ENCODE measurements at places on chromosomes 6 and 20.

DNA sequence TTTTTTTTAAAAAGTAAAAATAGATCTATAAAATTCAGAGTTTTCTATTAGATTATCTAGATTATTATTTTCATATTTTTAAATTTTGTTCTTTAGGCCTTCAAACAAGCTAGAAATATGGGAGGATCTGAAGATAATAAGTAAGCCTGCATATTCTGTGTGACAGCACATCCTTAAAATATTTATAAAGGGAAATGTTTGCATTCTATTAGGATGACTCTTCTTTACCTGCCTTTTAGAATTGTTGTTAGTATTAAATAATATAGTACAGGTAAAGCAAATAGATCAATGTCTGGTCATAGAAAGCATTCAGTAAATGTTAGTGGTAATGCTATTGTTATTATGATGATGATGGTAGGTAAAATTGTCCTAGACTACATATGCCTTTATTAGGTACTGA lies 17.4 kb downstream of the PEX3 start:
- no peak for DNase-seq

DNA sequence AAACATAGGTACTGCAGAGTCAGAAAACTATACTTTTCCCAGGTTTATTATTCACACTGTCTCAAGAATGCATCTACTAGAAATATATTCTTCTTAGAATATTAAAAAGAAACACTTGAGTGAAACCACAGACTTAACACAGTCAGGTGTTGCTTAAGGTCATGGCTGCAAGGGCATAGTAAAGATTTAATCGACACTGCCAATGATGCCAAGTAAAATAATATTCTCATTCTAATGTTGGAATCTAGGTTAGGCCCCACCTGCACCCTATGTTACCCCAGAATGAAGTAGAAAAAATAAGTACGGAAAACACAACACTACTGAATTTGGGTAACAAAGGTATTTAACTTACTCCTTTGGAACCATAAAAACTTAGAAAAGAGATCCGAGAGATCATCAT lies 155.0 kb downstream of the RALGAPA2 start:
- DNase-seq = no peak

GRCh38 chr6:150894935-150895552 lies 29.5 kb downstream of the MTHFD1L start:
- DNase-seq = peak; percentile 36

DNA sequence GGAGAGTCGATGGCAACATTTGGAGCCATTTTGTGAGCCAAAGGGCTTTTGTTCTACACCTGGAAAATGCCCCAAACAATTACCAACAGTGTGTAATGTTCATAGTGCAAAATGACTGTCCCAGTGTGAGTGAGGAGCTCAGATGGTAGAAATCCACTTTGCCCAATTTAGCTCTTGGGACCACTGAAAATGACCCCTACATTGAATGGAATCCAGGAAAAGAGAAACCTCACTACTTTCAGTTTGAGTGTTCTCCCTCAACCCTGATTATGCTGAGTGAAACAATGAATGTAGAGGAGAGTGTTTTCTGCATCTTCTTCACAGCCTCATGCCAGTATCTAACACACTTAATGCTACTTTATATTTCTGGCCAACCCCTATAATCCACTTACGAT lies 84.9 kb upstream of the NRN1 start:
- no peak for DNase-seq

DNA sequence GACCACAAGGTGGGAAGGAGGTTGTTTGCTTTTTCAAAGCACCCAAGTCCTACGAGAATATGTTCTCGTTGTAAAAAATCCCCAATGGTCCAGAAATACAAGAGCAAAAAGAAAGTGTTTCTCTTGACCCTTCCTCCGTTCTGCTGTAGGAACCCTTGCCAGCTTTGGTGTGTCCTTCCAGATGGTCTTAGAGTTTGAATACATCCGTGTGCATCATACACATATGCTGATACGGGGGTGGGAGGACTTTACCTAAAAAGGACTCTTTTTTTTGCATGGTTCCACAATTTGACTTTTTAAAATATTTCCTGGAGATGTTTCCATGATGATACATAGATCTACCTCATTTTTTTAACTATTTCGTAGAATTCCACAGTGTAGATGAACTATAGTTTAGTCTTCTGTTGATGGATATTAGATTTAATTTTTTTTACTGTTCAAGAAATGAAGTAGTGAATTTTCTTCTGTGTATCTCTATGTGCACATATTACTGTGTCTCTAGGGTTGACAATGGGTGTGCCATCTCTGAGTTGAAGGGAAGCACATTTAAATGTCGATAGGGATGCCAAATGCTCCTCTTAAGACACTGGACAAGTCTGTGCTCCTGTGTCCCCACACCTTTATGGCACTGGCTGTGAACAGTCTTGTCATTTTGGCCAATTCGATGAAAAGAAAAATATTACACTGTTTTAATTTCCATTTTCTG lies 182.1 kb upstream of the SNX9 start:
- DNase-seq = no peak

DNA sequence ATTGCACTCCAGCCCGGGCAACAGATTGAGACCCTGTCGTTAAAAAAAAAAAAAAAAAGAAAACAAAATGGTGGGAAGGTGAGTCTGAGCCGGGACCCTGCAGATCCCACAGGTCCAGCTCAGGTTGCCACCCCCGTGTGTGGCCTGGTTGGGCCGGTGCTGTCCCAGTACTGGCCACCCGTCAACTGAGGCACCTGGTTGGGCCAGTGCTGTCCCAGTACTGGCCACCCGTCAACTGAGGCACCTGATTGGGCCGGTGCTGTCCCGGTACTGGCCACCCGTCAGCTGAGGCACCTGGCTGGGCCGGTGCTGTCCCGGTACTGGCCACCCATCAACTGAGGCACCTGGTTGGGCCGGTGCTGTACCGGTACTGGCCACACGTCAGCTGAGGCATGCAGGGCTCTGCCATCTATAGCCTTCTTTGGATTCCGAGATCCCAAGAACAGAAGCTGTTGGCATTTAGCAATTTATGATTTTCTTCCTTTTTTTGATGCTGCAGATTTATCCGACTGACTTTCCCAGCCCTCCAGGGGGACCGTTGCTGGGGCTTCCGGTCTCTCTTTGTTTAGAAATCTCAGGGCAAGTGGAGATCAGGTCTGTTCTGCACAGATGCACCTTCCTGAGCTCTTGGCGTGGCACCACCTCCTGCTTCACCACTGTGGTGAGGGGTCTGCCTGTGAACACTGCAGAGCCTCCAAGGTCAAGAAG lies 113.8 kb downstream of the SYCP2 start:
- DNase-seq = no peak

DNA sequence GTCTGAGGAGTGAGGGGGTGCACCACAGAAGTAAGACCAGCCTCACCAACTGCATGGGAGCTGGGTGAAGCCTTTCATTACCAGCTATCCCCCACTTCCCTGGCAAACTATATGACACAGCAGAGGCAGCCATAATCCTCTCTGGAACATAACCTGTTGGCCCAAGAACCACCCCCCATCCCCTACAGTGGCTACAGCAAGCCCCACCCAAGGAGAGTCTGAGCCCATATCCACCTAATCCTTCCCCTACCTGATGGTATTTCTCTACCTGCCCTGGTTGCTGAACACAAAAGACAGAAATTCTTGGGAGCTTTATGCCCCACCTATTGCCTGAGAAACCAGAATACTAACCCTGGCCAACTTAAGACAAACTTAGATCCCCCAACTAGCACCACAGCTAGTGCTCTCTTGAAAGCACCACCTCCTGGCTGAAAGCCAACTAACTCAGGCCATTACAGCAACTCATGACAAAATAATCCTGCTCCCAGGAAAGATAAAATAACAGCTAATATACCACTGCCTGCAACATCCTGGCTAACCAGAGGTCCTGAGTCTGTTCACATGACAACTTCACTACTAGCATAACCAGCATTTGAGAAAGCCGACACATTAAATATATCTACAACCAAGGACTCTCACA lies 11.2 kb downstream of the RNGTT start:
- no peak for DNase-seq

DNA sequence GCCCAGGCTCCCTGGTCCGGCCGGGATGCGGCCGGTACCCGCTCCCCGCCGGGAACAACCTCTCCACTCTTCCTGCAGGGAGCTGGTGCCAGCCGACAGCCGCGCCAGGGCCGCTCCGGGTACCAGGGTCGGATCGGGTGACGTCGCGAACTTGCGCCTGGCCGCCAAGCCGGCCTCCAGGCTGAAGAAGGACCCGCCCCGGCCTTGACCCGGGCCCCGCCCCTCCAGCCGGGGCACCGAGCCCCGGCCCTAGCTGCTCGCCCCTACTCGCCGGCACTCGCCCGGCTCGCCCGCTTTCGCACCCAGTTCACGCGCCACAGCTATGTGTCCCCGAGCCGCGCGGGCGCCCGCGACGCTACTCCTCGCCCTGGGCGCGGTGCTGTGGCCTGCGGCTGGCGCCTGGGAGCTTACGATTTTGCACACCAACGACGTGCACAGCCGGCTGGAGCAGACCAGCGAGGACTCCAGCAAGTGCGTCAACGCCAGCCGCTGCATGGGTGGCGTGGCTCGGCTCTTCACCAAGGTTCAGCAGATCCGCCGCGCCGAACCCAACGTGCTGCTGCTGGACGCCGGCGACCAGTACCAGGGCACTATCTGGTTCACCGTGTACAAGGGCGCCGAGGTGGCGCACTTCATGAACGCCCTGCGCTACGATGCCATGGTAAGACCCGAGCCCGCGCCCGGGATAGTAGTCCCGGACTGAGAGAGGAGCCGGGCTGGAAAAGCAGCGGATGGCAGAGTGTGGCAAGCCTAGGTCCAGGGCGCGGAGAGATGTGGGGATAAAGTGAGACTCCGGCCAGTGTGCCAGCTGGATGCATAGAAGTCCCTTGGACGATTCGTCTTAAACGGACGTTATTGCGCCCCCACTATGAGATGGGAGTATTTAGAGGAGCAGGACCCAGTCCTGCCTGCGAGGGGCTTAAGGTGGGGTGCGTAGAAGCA lies at the start of gene NT5E:
TSS of gene NT5E (plus strand) at position 266 of the 942 bp plus-strand sequence. CDS start at position 323, 57 bp downstream.
- DNase-seq = peak; percentile 53

- no peak for DNase-seq
These were observed 2.5 kb downstream of the CDK19 start for GRCh38 chr6:110812719-110813118.

DNA sequence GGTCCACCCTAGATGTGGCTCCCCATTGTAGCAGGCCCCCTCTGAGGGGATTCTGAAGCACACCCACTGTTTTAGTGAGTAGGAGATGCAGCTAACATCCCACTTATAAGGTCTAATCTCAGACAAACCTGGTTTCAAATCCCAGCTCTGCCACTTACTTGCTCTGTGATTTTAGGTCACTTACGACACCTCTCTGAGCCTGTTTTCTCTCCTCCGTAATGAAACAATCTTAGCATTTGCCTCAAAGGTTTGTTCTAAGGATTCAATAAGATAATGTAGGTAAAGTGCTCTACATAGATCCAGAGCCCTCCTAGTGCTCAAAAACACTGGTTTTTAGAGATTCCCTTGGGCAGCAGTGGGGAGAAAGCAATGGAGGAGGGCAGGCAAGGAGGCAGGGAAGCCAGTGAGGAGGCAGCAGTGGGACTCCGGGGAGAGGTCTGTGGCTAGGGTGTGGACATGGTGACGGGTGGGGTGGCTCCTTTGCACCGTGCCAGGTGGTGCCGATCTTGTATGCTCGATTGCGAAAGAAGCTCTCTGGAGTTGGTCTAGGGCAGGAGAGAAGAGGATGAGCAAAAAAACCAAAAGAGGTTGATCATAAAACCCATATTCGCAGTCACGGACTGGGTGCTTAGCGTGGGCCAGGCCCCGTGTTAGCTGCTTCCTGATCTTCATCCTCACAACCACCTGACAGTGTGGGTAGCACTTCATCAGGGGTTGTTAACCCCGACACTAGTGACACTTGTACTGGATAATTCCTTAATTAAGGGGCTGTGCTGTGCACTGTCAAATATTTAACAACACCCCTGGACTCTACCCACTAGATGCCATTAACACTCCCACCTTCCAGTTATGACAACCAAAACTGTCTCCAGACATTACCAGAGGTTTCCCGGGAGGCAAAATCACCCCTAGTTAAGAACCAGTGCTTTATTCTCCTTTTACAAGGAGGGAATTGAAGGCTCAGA lies 16.8 kb upstream of the PTGIS start:
- no peak for DNase-seq

DNA sequence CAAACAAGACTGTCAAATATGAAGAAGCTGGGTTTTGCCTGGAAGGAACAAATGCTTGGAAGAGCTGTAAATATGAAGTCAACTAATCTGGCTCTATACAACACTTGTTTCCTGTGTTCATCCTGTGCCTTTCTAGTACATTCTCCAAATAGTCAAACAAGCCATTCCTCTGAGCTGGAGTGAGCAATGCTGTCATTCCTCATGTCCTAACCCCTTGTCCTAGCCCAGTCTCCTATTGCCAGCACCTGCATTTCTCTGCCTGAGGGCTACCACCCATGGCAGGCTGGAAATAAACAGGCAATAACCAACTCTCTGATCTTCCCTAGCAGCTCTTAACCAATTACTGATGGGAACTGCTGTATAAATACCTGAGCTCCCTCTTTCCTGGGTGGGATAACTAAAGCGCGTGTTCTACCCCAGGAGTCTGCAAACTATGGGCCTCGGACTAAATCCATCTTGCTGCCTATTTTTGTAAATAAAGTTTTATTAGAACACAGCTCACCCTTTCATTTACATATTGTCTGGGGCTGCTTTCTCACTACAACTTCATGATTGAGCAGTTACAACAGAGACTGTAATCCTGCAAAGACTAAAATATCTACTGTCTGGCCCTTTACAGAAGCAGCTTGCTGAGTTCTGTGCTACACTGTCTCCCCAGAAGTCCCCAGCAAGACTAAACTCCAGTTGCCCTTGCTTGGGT lies 13.4 kb downstream of the RIMS4 start:
- DNase-seq = no peak

Measured in activated CD4-positive, alpha-beta T cell treated with anti-CD3 and anti-CD28 coated beads, Interleukin-2, amount 50 U/mL, for 48 hours (primary cell).